GM03348 (cell line): ENCODE measurements at places on chromosomes 2 and 18.

DNA sequence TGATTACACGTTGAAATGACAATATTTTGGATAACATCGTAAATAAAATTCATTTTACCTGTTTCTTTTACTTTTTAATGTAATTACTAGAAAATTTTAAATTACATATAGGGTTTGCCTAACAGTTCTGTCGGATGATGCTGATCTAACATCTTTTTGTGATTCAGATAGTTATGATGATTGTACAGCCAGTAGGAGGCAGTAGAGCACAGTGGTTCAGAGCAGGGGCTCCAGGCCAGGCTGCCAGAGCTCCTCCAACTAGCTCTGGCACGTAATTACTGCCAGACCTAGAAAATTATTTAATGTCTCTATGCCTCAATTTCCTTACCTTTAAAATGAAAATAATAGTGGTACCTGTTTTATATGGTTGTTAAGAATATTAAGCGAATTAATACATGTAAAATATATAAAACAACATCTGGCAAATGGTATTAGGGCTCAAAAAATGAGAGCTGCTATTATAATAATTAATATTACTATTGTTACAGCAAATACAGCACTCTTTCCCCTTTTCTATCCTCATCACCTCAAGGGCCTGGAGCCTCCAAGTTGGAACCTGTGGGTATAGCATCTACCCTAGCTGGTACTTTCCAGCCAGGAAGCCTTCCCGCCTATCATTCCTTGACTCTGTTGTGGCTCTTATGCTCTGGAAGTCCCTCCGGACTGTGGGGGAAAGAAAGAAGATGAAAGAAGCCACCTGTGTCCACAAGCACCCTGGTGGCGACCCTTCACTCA is 47.7 kb upstream of the PLA2R1 start:
- peak; percentile 88 for DNase-seq

DNA sequence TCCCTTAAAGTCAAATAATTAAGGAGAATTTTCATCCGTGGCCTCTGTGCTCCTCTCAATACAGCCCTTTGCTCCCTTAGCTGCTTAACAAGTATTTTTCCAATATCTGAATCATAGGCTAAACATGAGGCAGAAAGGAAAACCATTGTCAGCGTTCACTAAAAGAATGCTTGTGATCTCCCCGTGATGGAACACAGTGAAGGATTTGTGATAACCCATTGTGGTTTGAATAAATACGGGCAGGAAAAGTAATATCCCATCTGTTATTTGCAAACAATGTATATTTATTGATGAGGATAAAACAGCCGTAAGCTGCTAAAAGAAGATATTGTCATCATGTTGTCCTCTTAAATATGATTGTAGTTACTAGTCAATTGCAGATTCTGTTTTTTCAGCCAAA is 258.1 kb downstream of the NAPG start:
- DNase-seq, result no peak

DNA sequence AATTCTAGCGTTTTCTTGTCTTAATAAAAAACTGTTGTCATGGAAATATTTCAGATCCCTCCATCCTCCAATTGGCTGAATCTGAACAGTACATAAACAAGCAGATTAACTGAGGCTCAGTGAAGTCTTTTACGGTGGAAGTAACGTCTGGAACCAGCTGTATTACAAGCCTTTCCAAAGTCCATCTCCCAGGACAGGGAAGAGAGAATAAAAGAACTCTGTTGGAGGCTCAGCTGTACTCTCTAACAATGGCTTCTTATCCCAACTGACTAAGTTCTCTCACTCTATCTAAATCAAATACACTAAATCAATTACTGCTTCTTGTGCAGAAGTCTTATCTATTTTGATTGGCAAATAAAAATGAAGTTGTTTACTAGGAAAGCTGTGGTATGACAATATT is 19.9 kb upstream of the NEDD4L start:
- no peak for DNase-seq

DNA sequence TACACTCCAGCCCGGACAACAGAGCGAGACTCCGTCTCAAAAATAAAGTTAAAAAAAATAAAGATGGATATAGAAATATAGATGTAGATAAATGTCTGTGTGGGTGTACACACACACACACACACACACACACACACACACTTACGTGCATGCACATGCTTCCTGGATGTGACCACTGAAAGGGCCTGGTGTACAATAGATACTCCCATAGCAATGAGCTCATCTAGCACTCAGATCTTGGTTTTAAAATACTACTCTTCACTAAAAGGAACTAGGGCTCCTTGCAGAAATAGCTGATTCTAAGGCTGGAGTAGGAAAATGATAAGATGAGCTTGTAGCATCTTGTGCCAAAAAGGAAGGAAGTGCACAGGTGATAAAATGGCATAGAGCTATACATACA is 39.1 kb downstream of the ROCK2 start:
- no peak for DNase-seq

DNA sequence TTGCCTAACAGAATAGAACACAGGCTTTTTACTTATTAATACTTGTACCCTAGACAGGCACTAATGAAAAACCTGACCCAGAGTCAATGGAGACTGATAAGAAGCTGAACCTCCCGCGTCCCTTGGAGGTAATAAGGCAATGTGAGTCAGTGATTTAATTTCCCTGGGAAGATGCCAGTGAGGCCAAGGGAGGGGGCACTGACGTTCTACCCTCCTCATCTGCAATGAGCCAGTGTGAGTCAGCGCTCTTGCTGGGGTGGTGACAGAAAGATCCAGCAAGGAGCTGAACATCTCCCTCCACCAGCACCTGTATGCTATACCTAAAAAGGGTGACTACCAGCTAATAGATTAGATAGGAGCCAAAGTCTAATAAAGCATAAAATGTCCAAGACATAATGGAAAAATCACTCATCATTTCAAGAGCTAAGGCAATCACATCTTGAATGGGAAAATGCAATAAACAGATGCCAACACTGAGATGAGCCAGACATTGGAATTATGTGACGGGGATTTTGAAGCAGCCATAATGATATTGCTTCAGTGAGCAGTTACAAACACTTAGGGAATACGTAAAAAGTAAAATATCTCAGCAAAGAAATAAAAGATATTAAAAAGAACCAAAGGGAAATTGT is 116.9 kb downstream of the TPGS2 start:
- DNase-seq, result peak; percentile 57

- peak; percentile 88 for DNase-seq
These were observed 1.4 kb downstream of the UBE2F start for GRCh38 chr2:237968048-237968862.

DNA sequence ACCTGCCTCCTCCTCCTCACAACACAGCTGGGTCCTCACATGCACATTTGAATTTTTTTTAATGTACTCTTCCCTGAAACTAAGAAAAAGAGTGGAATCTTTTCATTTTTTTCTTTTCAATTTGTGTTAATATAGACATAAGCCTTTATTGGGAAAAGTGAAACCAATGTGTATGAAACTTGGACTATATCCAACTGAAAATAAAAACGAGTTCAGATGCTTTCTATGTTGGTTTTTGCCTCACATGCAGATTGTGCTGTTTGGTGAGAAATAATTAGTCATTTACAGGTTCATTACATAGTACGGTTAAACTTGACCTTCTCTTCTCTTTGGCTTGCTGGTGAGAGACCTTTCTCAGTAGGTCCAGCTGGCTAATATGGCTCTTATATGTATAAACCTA is 515.2 kb upstream of the FANCL start:
- no peak for DNase-seq

DNA sequence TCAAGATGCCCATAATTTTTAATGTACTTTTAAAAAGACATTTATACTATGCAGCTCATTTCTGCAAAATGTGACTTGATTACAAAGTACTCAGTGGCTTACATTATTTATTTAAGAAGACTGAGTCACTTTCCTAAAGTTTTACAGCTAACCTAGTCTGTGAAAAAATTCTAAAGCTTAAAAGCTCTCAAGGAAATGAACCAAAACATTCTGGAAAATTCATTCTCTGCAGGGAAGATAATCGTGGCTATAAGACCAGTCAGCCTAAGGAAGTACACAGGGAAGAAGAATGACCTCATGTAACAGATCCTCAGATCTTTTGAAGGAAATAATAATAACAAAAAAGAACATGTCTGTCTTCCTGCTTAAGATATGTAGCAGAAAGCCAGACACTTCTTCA is 232.1 kb upstream of the STK17B start:
- DNase-seq, result no peak
